ENCODE measurements at places on chromosomes 1 and 21.

GRCh38 chr1:150221552-150221951 lies 14.4 kb downstream of the ANP32E start:
- no peak for DNase-seq

- DNase-seq: no peak
Observed at GRCh38 chr1:72432645-72433267, 150.4 kb upstream of the NEGR1 start.

- no peak for DNase-seq
Observed at GRCh38 chr1:36107394-36107793, 17.6 kb downstream of the COL8A2 start.

- DNase-seq: no peak
Observed at GRCh38 chr1:209989525-209989924, 51.5 kb downstream of the SYT14 start.

- no peak for DNase-seq
Observed at GRCh38 chr1:5235355-5235899, 581.0 kb downstream of the AJAP1 start.

- no peak for DNase-seq
Observed at GRCh38 chr1:205670150-205670446, 10.2 kb downstream of the SLC45A3 start.

DNA sequence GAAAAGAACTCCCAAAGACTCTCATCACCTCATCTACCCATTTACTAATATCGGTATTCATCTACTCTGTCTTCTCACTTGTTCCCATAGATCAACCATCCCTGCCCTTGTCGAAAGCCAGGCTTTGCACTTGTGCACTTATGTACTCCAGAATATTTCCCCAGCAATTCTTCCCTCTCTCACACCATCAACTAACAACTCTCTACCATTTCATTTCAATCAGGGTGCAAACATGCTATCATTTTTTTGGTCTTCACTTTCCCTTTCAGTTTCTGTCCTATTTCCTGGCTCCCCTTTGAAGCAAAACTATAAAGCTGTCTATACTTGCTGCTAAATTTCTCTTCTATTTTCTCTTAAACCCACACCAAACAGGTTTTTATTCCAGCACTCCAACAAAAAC lies 6.7 kb downstream of the C1orf105 start:
- no peak for DNase-seq

- DNase-seq: no peak
Observed at GRCh38 chr1:100699744-100700143, 19.8 kb upstream of the VCAM1 start.

GRCh38 chr1:202644219-202645096 lies 65.8 kb downstream of the SYT2 start:
- DNase-seq: no peak

DNA sequence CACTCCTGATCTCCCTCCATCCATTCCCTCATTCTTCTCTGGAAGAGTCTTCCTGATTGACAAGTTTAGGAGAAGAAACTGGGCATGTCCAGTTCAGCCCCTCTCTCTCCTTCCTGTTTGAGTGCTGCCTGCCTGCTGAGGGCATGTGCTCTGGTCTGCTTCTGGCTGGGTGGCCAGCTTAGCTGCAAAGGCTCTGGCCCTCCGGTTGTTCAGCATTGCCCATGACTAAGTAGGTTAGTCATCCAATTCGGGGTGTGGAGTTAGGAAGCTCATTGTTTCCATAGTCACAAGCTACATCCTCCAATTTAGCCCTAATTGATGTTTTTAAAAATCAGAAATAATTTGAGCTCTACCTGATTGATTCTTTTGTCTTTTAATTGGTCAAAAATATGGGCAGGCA lies 25.6 kb upstream of the PLA2G2E start:
- DNase-seq: no peak

DNA sequence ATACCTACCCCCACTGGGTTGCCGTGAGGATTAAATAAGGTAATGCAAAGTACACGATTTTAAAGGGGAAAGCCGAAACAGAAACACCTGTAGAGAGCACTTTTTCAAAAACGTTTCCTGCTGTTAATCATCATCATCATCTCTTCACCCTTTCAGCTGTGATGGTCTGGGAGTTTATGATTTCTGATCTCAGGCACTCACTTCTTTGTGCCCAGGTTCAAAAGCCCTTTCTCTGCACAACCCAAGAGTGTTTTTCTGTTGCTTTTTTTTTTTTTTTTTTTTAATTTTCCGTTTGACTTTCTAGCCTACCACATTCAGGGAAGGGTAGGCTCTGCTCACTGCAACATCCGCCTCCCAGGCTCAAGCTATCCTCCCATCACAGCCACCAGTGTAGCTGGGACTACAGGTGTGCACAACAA lies 936 bp upstream of the UBXN11 start:
- DNase-seq: no peak

DNA sequence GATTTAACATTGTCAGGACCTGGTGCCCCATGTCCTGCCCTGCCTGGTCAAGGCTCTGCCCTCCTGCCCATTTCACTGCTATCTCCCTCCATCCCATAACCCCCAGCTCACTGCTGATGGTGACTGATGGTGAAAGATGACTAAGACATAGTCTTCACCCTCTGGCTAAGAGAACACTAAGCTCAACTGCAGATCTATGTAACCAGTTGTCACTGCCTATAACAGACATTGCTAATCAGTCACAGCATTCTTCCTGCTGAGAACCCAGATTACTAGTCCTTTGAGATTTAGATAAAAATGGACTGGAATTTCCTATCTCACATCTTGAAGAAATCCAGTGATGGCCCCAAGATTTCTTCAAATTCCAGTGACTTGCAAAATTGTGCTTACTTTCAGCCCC lies 8.0 kb upstream of the ZNF362 start:
- no peak for DNase-seq

- no peak for DNase-seq
Observed at GRCh38 chr1:70864302-70864701, 183.3 kb downstream of the PTGER3 start.

DNA sequence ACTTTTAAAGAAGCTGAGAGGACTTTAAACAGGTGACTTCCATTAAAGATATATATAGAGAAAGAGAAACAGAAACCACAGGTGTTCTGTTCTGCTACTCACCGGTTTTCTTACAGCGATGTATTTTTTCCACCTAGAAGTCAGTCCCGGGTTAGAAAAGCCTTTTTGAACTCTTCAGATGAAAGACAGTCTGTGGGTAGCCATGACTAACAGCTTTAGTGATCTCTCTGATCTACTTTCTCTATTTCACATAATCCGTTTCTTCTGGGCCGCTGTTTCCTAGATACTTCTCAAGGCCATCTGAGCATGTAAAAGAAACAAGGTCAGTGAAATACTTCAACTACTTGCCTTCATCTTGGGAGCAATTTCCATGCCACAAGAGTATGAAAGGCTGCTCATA lies 25.1 kb downstream of the WDR64 start:
- no peak for DNase-seq

DNA sequence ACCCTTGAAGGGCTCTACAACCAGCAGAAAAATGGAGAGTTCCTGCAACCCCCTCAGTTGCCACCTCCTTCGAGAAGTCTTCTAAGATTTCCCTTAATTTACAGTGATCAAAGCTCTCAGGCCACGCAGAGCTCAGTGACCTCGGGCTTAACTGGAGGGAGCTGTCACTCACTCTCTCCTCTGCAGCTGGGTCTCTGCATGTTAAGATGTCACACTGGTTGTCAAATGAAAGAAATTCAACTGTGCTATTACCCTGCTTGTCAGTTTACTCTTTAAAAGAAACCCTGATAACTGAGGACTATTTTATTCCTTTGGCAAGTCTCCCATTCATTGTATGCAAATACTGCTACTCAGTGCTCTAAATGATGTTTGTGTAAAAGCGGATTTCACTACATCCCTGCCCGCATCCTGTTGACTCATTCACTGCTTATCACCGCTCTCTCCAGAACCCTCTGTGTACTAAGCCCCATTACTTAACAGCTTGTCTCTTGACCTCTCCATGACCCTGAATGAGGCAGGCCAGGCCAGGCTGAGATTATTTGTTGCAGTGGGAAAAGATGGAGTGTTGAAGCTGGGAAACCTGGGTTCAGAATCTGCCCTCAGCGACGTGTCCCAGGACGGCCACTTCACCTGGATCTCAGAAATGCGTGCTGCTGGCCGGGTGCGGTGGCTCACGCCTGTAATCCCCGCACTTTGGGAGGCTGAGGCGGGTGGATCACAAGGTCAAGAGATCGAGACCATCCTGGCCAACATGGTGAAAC lies 13.7 kb downstream of the DHRS3 start:
- DNase-seq: peak; percentile 66

GRCh38 chr1:1910033-1910465 lies 5.0 kb upstream of the CALML6 start:
- DNase-seq: peak; percentile 11

GRCh38 chr1:56850411-56850810 lies 4.2 kb upstream of the C8A start:
- no peak for DNase-seq

DNA sequence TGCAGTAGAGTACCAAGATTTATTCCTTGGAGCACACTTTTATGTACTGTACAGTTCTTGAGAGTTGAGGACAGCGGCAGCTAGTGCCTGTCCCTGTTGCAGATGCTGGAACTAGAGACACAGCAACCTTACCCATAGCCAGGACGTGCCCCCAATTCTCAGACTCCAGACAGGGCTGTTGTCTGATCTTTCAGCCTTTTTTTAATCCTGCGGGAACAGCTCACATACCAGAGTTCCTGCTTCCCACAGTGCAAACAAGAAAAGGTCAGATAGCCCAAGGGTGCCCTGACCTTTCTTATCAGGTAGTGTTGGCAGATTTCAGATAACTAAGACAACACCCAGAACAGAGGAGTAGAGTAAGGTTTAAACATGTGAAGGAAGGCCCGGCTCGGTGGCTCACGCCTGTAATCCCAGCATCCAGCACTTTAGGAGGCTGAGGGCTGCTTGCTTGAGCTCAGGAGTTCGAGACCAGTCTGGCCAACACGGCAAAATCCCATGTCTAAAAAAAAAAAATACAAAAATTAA lies 78.5 kb downstream of the DOP1B start:
- DNase-seq: no peak

- DNase-seq: no peak
Observed at GRCh38 chr1:151131701-151132334, 14.6 kb downstream of the SEMA6C start.

- no peak for DNase-seq
Observed at GRCh38 chr1:219568733-219569132, 44.2 kb downstream of the ZC3H11B start.

DNA sequence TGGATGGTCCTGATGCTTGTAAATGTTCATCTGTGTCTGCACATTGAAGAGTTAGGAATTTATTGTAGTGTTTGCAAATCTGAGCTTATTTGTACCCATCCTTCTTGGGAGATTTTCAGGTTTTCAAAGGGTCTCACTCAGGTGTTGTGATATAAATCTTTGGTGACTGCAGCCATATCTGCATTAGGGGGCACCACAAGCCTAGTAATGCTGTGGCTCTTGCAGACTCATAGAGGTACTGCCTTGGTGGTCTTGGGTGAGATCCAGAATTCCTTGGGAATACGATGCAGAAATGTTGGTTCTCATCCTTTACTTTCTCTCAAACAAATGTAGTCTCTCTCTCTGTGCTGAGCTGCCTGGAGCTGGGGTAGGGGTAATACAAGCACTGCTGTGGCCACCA lies 405.9 kb downstream of the TTLL7 start:
- no peak for DNase-seq

DNA sequence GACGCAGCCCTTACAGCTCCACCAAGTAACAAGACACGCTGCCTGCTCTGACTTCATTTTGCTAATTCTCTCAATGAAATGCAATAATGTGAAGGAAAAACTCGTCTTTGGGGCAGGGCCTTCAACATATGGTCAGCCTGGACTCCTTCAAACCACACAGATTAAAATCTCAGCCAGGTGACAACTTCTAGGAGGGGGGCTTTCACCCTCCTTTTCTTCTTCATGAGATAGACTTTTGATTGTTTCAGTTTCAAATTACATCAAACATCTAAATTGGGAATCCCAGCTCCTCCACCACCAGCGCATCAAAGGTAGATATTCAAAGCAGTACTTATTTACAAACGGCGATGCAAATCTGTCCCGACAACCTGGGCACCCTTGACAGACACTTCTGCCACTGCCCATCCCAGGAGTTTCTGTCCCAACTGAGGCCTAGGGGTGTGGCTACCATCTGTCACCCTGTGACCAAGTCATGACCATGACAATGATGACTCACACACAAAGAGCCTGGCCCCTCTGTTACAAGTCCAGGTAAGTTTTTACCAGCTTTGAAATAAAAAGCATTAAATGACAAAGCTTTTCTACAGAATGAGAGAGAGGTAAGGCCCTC lies 29.7 kb downstream of the SSBP3 start:
- no peak for DNase-seq

- no peak for DNase-seq
Observed at GRCh38 chr1:172390301-172390682, 30.2 kb upstream of the C1orf105 start.

DNA sequence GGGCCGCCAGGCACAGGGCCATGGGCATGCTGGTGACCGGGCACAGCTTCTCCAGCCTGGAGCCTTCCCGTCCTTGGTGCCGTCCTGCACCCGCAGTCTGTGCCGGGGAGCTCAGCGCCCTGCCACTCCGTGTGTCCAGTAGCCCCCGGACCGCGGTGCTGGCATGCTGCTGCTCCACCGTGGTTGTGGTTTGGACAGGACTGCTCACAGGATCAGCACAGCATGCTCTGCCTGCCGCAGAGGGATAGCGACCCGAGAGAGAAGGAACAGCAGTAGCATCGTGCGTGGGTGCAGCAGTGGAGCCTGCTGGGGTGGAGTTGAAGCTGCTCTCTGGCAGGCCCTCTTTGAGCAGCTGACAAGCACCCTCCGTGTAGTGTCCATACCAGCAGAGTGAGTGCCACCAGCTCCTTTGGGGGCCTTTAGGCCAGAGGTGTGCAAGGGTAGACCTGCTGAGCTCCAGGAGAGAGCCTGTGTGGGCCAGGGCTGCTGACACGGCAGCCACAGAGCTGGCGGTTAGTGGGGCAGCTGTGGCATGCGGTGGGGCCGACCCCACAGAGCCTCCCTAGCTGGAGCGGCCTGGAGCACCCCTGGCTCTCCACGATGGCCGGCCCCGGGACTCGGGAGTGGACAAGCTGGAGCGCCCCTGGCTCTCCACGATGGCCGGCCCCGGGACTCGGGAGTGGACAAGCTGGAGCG lies 6.4 kb upstream of the PCBP3 start:
- DNase-seq: no peak

- DNase-seq: no peak
Observed at GRCh38 chr1:224339442-224340033, 9.6 kb upstream of the NVL start.

- no peak for DNase-seq
Observed at GRCh38 chr1:8145545-8146202, 119.6 kb upstream of the ERRFI1 start.

DNA sequence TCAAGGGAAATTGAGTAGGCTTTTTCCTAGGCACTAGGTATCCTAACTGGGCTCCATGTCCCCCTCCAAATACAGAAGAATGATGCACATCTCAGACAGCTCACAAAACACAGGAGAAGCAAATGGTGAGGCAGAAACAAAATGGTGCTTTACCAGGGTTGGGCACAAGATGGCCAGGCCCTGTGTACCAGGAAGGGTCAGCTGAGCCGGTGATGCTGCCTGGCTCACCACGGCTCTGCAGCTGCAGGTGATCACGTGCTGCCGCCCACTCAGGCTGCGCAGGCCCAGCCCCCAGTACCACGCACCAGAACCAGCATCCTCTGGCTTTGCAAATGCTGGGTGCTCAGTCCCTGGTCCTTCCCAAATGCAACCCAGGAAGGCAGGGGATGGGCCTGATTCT lies 993 bp upstream of the DSCAM start:
- DNase-seq: no peak

Data from tibial artery (tissue), 4 donors.